ENCODE measurements at places on chromosomes 6 and 20.

GRCh38 chr6:134097114-134097707 lies 44.8 kb upstream of the SLC2A12 start:
- DNase-seq = peak; percentile 55

- no peak for DNase-seq
Observed at GRCh38 chr20:23365390-23366165, 3.6 kb downstream of the GZF1 start.

GRCh38 chr20:21832442-21833385 lies 127.2 kb downstream of the PAX1 start:
- DNase-seq = no peak

- peak; percentile 75 for DNase-seq
Observed at GRCh38 chr20:35307666-35308653, 15.7 kb upstream of the FAM83C start.

GRCh38 chr20:57265997-57266290 lies 497 bp downstream of the BMP7 start:
- DNase-seq = no peak

- DNase-seq = no peak
Observed at GRCh38 chr20:1741309-1742048, 83.9 kb upstream of the SIRPG start.

DNA sequence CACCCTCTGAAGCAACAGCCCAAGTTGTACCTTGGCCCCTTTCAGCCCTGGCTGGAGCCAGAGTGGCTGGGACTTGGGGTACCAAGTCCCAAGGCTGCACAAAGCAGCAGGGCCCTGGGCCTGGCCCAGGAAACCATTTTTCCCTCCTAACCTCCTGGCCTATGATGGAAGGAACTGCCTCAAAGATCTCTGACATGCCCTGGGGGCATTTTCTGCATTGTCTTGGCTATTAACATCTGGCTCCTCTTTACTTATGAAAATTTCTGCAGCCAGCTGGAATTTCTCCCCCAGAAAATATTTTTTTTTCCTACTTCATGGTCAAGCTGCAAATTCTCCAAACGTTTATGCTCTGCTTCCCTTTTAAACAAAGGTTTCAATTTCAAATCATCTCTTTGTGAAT lies 269.4 kb upstream of the CDYL start:
- no peak for DNase-seq

- DNase-seq = no peak
Observed at GRCh38 chr6:3545156-3545555, 88.3 kb upstream of the SLC22A23 start.

- DNase-seq = no peak
Observed at GRCh38 chr6:53432318-53433161, 83.8 kb upstream of the ELOVL5 start.

All from kidney capillary endothelial cell (primary cell).